ENCODE measurements at places on chromosomes 13 and 19.

DNA sequence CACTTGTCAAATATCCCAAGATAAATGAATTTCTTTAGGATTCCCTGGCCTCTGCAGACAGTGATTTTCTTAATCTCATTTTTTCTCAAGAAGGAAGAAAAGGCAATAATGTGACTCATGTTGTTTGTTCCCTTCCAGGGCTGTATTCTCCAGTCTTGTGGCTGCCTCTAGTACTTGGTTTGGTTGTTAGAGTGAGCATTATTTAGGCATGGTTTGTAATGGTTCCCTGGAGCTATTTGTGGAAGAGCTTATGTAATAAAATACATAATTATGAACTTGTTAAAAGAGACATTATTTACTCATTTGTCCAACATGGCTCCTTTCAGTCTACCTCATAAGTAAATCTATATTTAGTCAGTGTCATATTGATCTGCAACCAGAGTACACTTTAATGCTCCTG lies 270.4 kb downstream of the DCT start:
- peak; percentile 43 for DNase-seq

- no peak for DNase-seq
Measured at GRCh38 chr13:46343279-46343994, 43.6 kb downstream of the RUBCNL start.

GRCh38 chr19:15438124-15438496 lies 11.6 kb downstream of the WIZ start:
- DNase-seq = no peak

DNA sequence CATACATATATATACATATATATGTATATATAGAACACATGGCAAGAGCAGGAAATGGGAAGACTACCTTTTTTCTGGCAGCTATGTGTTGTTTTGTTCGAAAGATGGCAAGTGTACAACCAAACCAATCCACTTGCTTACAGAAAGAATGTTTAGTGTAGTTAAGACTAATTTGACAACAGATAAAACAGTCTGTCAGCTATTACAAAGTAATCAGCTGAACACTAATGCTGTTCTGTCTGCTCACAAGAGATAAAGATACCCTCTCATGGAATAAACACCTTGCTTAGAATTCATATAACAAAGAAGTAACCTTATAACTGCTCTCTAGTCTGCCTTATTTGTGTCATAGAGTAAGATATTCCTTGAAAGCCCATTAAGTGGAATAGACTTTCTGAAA lies 858 bp upstream of the KCNRG start:
- DNase-seq = no peak

DNA sequence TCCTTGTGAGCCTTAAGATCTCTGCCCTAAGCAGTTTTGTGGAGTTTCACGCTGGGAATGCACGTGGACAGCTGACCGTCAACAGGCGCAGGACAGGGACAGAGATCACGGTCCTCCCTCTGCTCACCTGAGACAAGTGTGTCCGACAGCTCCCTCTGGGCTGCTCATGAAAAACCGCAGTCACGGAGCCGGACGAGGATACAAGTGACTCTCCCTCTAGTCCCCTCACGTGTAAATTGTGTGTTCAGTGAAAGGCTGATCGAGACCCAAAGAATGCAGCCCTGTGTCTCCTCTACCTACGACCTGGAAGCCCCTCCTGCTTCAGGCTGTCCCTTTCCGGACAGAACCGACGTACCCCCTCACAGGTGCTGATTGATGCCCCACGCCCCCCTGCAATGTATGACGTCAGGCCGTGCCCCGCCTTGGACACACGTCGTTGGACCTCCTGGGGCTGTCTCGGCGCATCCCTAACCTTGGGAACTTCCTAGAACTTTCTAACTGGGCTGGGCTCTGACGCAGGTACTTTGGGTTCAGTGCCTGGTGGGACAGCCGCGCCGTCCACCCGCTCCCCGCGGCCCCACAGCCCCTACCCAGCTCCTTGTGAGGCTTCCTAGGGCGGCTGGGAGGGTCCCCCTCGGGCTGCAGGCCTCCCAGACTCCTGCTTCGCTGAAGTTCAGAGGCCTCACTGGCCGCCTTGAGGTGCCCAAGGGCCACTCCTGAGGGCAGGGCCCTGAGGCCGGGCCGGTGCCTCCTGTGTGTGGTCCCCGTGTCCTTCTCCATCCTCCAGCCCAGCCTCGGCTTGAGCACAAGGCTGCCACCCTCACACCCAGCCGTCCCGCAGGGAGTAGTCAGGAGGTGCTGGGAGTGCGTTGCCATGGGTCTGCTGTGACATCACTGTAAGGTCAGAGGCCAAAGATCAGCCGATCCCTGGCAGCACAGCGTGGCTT lies at the start of gene C13orf46:
TSS of gene C13orf46 (minus strand) at position 859 of the 947 bp plus-strand sequence. CDS start at position 780, 79 bp downstream.
- DNase-seq = no peak

- no peak for DNase-seq
Measured at GRCh38 chr13:96492766-96493165, 402.9 kb downstream of the HS6ST3 start.

DNA sequence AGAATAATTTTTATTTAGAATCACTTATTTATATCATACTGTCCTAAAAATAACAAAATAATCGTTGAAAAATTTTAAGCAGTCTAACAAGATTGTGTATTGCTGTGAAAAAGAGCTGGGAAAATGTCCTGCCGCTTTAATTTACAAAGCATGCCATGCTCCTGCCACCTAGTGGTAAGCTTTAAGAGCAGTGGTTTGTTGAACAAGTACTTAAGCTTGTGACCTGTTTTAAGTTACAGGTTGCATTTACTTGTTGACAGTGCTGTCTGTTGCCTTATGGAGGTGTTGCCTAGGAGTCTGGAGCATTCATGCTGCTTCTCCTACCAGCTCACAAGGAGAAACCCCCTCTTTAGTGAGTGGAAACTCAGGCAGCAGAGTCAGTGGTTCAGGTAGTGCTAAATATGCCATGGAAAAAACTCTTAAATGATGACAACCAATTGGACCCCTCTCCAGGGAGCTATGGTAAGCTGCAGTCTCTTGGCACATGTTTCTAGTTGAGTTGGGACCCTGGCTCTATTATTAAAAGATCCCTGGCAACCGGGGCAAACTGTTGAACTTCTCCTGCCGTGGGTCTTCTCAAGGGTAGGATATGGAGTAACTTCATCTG lies 68.4 kb downstream of the SPATA13 start:
- peak; percentile 85 for DNase-seq

- DNase-seq = no peak
Measured at GRCh38 chr19:14441041-14441938, 8.2 kb downstream of the PKN1 start.

- no peak for DNase-seq
Measured at GRCh38 chr13:50422181-50423148, 407.2 kb downstream of the KCNRG start.

- peak; percentile 15 for DNase-seq
Measured at GRCh38 chr13:24307211-24308067, 1.9 kb upstream of the C1QTNF9 start.

DNA sequence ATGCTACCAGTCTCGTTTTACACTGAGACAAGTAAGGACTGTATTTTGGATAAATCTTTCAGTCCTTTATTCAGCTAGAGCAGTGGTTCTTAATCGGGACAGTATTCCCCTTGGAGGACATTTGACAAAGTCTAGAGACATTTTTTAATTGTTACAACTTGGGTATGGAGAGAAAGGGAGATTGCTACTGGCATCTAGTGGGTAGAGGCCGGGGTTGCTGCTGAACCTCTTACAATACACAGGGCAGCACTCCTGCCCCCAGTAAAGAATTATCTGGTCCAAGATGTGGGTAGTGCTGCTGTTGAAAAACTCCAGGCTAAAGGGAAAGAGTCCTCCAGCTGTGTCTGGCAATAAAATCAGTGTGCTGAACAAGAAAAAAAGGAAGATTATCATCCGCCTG lies 334.8 kb downstream of the SLC7A1 start:
- DNase-seq = no peak

GRCh38 chr19:12484011-12484370 lies 625 bp downstream of the ZNF709 start:
- DNase-seq = peak; percentile 9

DNA sequence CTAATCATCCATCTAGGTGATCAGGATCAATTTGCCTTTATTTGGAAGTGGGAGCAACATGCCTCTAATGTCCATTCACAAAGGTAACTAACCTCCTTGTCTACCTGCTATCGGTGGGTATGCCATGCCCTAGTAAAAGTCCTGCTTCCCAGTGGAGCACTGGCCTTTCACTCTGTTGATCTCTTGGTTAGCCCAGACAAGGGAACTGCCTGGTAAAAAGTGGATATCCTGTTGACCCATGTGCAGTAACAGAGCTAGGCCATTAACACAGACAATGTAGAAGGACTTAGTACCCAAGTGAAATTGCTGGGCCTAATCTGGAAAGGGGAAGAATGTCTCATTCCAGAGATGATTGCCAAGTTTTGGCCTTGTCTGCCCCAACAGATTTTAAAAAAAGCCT lies 171.5 kb upstream of the CSNK1A1L start:
- peak; percentile 31 for DNase-seq

DNA sequence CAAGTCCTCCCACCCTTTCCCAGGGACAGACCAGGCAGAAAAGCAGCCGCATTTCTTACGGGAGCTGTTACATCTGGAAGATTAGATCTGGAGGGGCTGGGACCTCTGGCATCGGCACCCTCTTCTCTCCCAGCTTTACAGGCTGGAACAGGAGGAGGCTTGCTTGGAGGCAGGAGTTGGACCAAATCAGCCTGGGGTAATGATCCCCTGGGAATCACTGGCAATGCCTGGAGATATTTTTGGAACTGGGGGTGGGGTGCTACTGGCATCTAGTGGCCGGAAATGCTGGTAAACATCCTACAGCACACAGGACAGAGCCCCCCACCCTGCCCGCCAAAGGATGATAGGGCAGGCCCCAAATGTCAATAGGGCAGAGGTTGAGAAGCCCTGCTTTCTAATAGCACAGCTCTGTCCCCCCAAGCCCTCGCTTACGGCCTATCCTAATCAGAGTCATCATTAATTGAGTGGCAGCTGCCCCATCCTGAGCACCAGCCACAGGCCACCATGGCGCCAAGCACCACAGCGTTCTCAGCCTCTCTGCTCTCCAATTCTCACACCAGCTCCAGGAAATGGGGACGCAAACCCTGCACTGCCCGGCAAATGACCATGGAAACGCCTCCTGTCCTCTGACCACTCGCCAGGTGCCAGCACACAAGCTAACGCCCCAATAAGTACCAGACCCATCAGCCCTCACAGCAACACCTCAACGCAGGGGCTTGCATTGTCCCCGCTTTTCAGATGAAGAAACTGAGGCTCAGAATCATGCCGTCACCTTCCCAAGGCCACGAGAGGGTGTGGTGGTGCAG lies 20.6 kb downstream of the LRRC4B start:
- no peak for DNase-seq

- no peak for DNase-seq
Measured at GRCh38 chr19:12450844-12451243, 10.0 kb upstream of the ZNF443 start.

DNA sequence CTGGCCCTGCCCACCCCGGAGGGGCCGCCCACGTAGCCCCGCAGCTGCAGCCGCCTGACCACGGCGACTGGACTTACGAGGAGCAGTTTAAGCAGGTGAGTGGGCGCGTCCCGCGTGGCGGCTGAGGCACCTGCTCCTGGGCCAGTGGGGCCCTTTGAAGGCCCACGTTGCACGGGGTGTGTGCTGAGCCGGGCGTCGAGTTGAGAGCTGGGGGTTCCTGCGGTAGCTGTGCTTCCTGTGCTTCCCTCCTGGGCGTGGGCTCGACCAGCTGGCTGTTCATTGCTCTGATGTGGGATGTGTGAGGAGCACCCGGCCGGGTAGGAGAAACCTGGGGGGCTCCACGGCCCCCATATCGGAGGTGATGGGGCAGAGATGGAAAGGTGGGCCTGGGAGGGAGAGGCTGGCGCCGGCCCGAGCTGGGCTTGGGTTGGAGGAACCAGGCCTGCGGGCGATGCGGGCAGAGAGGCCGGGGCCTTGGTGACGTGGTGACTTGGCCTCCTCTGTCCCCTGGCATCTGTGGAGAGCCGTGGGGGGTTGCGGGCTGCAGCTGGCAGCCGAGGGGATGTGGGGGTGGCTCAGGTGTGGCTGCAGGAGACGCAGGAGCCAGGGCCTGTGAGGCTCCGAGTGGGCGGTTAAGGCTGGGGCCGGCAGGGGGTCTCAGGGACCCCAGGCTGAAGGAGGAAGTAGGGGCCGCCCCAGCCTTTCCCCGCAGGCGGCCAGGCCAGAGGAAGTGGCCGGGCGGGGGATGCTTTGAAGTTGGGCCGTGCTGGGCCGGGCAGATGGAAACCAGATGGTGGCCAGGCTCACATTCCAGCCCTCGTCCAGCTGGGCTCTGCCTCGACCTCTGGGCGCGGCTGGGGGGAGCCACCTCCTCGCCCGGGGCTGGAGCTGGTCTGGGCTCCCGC lies 7.1 kb downstream of the ARID3A start:
- peak; percentile 93 for DNase-seq

DNA sequence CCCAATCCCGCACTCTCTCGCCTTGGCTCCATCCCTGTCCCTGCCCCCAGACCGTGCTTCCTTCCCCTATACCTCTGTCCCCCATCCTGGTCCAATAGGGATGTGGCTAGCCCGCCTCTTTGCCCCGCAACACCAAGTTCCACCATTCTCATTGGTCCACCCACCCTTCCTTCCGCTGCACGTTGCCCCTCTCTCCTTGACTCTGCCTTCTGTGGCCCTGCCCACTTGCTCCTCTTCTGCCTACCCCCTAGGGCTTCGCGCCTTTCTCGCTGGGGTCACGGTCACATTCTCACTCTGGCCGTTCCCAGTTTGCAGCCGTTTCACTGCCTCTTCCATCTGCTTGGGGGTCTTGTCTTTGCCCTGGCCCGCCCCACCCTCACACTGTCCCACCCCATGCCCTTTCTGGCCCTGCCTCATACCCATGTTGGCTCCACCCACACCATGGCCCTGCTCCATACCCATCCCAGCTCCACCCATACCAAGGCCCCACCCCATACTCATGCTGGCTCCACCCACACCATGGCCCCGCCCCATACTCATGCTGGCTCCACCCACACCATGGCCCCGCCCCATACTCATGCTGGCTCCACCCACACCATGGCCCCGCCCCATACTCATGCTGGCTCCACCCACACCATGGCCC lies 4.5 kb upstream of the ARHGAP45 start:
- no peak for DNase-seq

DNA sequence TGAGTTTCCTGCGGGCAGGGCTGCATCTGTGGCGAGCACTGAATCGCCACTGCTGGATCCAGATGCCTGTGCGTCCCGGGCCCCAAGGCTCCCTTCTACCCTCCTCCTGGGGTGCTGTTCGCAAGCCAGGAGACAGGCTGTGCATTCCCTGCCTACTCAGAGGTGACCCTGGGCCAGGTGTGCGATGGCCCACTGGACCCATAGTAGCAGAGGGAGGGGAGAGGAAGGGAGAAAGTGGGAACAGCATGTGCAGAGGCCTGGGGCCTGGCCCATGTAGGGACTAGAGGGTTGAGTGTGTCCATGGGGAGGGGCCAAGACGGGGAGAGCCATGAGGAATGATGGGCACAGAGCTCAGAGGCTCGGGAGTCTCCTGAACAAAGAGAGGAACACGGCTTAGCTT lies 27.3 kb downstream of the CARM1 start:
- DNase-seq = no peak

DNA sequence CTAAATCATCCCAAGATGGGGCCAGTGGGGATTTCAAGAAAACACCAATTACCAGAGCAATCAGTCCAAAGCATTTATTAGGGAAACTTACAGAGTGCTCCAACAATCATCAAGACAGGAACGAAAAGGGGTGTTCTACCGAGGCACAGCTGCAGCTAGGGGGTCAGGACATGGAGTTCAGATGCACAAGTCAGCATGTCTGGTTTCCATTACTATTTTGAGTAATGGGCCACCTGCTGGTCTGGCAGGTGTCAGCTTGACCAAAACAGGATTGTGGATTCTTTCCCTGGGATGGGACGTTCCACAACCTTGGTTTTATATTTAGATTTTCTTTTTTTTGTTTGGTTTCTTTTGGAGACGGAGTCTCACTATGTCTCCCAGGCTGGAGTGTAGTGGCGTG lies 3.9 kb upstream of the UBL5 start:
- DNase-seq = no peak

- DNase-seq = peak; percentile 77
Measured at GRCh38 chr13:112693831-112694497, 4.1 kb downstream of the ATP11A start.
